ENCODE measurements at places on chromosomes 11 and 22. TPM values are rescaled to one million over a fixed set of nuclear protein-coding genes. Genes with fewer than 3 reads are reported as not detected.

Gene GNG3
- total RNA-seq, result not detected

Gene RAG2
- total RNA-seq, result not detected

Gene RSF1
- 62.5 TPM for total RNA-seq

Gene HBG2
- total RNA-seq, result 1.0 TPM

Gene NPAS4
- total RNA-seq, result not detected

- no peak for DNase-seq
Observed at GRCh38 chr11:102868339-102868738, 6.4 kb downstream of the MMP12 start.

DNA sequence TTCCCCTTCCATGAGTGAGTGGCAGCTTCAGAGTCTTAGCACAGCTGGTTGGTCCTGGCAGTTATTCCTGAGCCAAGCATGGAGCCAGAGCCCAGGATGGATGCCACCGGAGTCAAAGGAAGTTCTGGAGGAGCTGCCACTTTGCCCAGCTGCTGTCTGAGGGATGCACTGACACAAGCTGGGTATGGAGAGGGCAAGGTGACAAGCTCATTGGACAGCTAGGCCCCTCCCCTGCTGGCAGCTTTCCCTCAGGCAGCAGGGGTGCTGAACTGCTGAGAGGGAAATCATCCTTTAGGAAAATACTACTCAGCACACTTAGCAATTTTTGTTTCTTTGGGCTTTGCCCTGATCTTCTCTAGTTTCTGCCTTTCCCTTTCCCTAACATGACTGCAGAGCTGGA lies 99.3 kb upstream of the SESN3 start:
- no peak for DNase-seq

GRCh38 chr11:71334191-71334590 lies 81.8 kb upstream of the SHANK2 start:
- DNase-seq, result peak; percentile 40

DNA sequence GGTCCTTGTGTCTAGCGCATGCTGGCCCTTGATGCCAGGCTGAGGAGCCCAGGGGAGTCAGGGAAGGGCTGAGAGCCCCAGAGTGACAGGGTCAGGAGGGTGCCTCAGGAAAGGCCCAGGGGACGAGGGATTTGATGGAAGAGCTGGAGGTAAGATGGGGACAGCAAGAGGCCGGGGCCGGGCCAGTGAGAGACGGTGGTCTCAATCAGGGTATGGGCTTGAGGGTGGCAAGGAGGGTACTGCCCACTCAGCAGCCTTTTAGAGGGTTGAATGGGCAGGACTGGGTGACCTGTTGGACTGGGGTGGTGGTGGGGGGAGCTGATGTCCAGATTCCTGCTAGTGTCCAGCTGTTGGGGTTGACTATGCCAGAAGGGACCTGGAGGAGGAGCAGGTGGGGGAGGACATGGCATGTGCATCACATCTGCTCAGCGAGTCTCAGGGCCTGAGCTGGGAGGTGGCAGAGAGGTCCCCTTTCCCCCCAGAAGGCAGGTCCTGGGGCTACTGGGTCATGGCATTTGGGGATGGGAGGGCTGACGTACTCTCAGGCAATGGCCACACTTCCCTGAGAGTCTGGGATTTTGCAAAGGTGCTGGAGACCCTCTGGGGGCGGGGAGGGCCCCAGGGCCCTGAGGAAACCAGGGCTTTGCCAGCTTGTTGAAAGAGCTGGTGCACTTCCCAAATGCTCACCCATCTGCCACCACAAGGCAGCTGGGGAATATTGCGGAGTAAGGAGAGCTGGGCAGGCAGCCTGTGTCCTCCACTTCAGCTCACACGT lies 18.4 kb downstream of the MYO7A start:
- no peak for DNase-seq

DNA sequence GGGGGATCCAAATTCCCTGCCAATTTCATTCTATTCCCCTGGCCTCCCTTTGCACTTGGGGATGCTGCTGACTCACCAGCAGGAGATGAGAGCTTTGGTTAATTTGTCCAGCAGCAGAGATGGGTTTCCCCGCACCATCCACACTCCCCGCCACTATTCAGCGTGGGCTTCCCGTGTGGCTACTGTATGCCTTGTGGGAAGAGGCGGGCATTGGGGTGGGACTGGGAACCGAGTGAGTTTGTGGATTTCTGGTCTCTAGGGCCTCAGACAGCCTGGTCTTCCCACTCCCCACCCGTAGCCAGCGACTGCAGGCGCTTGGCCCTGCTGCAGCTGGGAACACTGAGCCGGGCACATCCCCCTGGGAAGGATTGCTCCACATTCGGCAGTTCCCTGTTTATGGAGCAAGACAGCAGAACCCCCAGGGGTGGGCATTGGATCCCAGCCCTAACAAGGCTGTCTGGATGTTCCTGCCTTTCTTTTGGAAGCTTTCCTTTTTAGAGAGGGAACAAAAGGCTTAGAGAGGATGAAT lies 23.4 kb downstream of the KIAA1671 start:
- no peak for DNase-seq

- DNase-seq, result no peak
Observed at GRCh38 chr22:25840167-25840566, 98.2 kb downstream of the MYO18B start.

- DNase-seq, result peak; percentile 31
Observed at GRCh38 chr22:48993655-48994054, 834.0 kb downstream of the BRD1 start.
